ELR (cell line): ENCODE measurements at places on chromosomes 5 and 9.

- DNase-seq, result no peak
Measured at GRCh38 chr9:105968811-105969466, 274.6 kb downstream of the TMEM38B start.

DNA sequence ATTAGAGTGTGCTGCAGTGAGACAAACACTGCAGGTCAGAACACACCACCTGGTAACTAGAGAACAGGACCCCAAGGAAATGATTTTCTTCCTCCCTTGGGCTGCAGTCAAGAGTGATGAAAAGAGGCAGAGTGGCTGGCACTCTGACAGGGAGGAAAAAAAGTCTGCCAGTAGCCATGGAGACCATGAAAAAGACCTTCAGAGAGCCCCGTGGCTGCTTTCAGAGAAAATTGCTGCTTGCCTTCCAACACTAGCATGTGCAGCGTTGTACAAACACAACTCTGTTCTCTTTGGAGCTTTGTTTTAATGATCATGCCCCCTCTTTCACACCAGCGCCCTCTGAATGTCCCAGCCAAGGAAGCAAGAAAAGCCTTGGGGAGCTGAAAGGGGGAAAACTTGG is 68.8 kb downstream of the ANKRD55 start:
- no peak for DNase-seq

GRCh38 chr5:134937526-134937925 is 30.2 kb upstream of the CATSPER3 start:
- DNase-seq, result no peak

DNA sequence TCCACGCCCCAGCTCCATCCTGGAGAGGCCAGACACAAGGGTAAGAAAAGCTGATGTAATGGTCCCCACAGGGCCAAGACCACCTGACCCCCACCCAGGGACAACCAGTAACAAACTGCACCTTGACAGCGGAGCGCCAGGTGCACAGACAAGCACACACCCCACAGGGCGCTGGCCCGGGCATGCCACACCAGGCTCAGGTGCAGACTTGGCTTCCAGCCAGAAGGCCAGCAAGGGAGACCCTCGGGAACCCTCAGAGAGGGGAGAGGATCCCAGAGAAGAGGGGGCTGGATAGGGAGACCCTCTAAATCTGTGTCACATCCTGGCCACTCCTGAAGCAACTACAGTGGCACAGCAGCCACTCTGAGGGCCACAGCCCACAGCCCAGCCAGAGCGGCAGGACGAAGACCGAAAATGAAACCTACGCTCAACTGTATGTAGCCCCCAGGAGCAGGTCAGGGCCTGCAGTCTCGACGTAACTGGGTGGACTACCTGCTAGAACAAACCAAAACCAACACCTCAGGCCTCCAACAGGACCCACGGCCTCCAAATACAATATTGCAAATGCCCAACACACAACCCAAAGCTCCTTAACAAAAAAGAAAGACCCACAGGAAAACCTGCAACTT is 18.5 kb downstream of the CAMSAP1 start:
- no peak for DNase-seq

DNA sequence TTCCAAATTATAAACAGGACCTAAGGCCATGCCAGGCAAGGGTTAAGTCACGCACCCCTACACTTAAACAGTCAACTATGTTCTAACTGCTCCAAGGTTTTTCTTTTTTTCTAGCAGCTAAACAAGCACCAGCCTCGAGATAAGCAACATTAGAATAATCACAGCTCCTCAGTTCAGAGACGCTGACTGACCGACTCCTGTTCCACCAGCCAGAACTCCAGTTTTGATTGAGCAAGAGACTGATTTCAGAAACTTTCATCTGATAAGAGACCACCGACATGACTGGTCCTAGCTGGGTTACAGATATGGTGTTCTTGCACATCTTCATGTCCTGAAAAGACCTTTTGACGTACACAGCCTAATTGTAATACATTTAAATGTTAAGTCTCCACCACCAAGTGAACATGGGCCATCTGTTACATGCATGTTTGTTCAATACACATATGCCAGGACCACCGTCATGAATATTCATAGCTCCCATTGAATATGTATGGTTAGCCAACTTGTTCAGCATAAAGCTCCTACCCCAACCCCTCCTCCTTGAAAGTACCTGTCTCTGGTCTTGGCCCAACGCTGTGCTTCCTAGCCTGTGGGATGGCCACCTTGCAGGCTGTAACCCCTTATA is 23.7 kb upstream of the OTULINL start:
- no peak for DNase-seq

- peak; percentile 50 for DNase-seq
Measured at GRCh38 chr5:131810510-131811249, 13.9 kb upstream of the FNIP1 start.

DNA sequence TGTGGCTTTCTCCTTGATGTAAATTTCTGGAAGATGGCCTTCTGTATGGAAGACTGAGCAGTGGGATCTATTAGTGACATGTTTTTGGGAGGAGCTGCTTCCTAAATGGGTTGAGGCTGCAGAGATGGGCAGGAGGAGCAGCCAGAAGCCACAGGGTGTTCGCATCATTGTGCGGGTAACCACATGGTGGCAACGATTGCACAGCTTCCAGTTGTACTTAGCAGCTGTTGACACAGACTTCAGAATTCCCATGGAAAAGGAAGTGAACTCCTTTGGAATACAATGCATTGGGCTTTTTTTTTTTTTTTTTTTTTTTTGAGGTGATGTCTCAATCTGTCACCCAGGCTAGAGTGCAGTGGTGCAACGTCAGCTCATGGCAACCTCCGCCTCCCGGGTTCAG is 297.3 kb downstream of the NR3C1 start:
- DNase-seq, result peak; percentile 70

DNA sequence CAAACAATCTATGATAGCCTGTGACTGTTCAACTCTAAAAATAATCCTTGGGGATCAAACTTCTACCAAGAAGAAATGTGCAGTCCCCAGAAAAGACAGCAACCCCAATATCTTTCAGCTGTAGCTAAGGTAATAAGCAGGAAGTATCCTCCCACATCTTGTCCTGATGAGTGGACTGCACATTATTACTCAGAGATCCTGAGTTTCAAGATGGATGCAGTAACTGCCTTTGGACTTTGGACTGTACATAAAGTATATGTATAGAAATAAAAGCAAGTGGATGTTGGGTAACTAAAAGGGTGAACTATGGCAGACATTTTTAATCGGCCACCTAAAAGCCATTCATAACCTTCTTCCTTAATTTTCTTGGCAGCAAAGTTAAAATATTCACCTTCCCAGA is 45.1 kb downstream of the SMIM23 start:
- peak; percentile 19 for DNase-seq

GRCh38 chr9:27933210-27934025 is 360.1 kb upstream of the C9orf72 start:
- DNase-seq, result no peak

DNA sequence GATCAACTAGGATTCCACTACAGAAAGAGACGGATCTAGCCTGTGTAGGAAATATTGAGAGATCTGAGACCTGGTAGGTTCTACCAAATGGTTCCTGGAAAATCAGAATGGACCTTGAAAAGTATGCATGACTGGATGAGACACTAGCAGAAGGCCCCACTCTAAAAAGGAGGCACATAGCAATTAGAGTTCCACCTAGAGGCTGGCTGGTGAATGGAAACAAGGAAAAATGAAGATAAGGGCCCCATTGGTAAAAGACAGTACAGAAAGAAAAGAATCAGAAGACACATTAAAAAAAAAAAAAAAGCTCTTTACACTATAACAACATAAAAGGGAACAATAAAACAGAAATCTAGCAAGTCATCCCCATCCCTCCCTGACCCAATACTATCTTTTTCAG is 518.5 kb downstream of the NR2F1-AS1 start:
- peak; percentile 45 for DNase-seq

- no peak for DNase-seq
Measured at GRCh38 chr9:111405701-111406100, 75.7 kb upstream of the OR2K2 start.

- DNase-seq, result no peak
Measured at GRCh38 chr5:9951865-9952516, 297.7 kb downstream of the ATPSCKMT start.

GRCh38 chr9:37835821-37836220 is 35.2 kb downstream of the DCAF10 start:
- DNase-seq, result no peak

DNA sequence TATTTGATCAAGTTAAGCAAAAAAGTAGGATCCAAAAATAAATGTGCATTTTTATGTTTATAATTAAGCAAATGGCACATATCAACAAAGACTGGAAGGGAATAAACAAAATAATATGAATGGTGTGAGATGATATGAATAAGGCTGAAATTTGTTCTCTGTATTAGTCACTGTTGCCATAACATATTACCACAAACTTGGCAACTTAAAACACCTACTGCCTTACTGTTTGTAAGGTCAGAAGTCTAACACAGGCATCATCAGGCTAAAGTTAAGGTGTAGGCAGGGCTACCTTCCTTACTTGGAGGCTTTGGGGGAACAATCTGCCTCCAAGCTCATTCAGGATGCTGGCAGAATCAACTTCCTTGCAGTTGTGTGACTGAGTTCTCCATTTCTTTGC is 19.3 kb downstream of the PGGT1B start:
- peak; percentile 43 for DNase-seq

DNA sequence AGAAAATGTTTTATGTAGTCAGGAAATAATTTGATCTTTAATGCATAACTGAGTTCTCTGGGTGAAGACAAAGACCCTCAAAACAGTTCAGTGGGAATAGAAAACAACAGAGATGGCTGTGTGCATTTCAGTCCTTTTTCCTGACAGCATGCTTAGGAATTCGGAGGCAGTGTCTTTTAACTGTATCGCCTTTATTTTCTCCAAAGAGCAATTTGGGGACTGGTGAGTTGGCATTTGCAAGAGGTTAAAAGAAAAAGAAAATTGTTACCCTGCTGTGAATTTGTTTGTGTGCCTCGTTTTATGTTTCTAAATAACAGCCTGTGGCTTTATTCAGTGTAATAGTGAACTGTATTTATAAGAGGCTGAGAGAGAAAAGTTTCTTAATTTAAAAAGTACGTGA is 227.8 kb upstream of the DMAC1 start:
- no peak for DNase-seq

DNA sequence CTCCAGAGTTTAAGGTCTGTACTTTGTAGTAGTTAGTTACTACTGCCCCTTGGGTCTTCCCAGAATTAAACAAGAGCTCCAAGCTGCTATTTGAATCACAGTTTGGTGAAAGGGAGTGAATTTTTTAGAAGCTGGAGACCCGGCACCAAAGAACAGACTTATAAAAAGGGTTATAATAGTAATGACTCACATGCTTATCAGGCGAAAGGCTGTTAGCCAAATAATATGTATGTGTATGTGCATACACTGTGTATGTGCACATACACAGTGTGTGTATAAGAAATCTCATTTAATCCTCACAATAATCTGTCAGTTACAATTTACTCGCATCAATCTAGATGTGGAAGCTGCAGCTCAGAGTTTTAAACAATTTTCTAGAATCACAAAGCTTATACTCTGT is 59.5 kb upstream of the ITGA1 start:
- peak; percentile 23 for DNase-seq

DNA sequence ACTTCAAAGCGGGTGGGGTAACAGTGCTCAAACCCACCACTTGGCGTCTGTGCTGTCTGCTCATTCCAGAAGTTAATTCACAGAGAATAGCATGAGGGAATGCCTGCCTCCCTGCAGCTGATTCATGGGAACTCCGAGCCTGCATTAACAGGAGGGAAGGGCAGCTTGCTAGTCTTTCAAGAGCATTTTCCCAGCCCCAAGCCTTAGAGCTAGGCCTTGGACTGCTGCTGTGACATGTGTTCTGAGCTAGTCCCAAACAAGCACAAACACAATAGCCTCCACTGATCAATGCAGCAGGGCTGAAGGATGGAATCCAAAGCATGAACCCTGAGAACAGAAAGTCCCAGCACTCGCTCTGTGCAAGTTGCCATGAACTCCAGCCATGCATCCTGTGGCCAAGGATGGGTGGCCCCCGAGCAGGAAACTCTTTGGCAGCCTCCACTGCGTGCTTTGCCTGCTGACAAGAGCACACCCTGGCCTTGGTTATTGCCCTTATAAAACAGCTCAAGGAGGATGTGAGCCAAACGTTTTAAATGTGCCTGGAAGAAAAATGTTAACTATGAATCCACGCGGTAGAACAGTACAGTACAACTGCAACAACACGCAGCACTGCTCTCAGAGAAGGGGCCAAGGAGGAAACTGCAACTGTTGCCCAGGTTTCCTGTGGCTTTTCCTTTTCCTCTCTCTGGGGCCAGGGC is 653.1 kb upstream of the KLF4 start:
- peak; percentile 5 for DNase-seq

DNA sequence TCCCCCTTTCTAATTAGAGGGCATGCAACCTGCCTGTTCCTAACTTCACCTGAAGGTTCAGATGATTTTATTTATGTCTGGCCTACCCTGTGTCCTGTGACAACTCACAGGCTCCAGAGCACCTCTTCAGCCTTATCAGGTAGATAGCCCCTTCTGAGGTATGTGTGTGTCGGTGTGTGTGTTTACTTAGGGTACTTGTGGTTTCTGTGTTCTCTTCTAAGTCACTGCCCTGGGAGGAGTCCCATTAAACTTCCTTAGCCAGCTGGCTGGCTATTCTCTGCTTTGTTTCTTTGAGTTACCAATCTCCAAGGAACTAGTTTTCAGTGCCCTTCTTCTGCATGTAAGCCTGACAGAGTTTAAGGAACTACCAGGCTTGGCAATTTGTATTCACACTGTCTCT is 74.9 kb downstream of the UNC13B start:
- DNase-seq, result no peak

DNA sequence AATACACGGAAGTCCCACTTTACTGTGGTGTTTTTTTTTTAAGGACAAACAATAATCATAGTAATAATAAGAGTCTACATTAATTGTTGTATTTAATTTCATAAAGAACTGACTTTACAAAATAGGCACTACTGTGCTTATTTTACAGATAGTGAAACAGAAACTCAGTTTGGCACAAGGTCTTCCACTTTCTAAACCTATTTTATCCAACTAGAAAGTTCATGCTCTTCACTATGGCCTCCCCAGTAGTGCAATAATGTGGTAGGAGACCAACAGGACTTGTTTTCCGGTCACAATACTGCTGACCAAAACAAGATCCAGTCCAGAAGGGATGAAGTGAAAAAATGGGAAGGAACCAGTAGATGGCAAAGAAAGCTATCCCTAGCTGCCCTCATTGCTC is 531.6 kb downstream of the CAAP1 start:
- no peak for DNase-seq

GRCh38 chr9:18568973-18569372 is 95.0 kb downstream of the ADAMTSL1 start:
- peak; percentile 16 for DNase-seq
